CD14-positive monocyte (primary cell): ENCODE measurements at places on chromosomes 7 and 10. TPM values are rescaled to one million over a fixed set of nuclear protein-coding genes. Genes with fewer than 3 reads are reported as not detected.

- DNase-seq = no peak
- H3K27ac ChIP-seq = no peak overlapping the region
- H3K36me3 ChIP-seq = no peaks in the 10 kb centered on the region
- no peaks in the 10 kb centered on the region for H3K4me1 ChIP-seq
- H3K4me3 ChIP-seq = no peak overlapping the region
Observed at GRCh38 chr10:14405076-14406065, 74.6 kb upstream of the FRMD4A start.

GRCh38 chr10:125190946-125191345 is 30.6 kb upstream of the CTBP2 start:
- H3K36me3 ChIP-seq = no peaks in the 10 kb centered on the region
- no peak overlapping the region for H3K4me3 ChIP-seq
- no peak overlapping the region for H3K27ac ChIP-seq
- H3K27me3 ChIP-seq = no peaks in the 10 kb centered on the region
- no peak for DNase-seq
- no peaks in the 10 kb centered on the region for H3K4me1 ChIP-seq

DNA sequence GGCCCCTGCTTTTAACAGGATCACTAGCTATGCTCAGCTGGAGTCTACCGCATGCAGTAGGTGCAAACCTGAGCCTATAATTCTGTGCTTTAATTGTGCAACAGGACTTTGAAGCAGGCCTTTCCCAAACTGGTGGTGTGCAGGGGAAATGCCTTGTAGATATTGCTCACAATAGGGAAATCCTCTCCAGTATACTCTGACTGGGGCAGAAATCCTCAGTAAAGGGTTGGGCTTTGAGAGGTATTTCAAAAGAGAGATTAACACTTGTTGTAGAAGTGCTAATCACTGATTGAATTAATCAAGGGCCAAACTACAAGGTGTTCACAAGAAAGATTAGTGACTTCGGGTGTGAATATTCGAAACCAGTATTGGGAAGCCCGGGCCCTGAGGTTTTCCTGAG is 58.5 kb upstream of the EXOC6 start:
- no peaks in the 10 kb centered on the region for H3K36me3 ChIP-seq
- H3K27me3 ChIP-seq = no peaks in the 10 kb centered on the region
- H3K27ac ChIP-seq = peak overlapping the region; percentile 77
- peaks cover 30% of the 10 kb centered on the region for H3K4me1 ChIP-seq

GRCh38 chr7:100483722-100484672 is at the start of gene NYAP1:
NYAP1 (plus strand) TSS chr7:100483927; CDS start chr7:100485312, 1,385 bp downstream.
- H3K4me3 ChIP-seq = peak within 1 kb of the TSS; percentile 43
- H3K27ac ChIP-seq = no peak within 1 kb of the TSS
- peaks cover 6% of the 10 kb centered on the region for H3K27me3 ChIP-seq
- H3K4me1 ChIP-seq = peaks cover 12% of the 10 kb centered on the region

- DNase-seq = no peak
- no peak overlapping the region for H3K27ac ChIP-seq
- no peaks in the 10 kb centered on the region for H3K4me1 ChIP-seq
- H3K36me3 ChIP-seq = no peaks in the 10 kb centered on the region
- H3K27me3 ChIP-seq = no peaks in the 10 kb centered on the region
- H3K4me3 ChIP-seq = no peak overlapping the region
Observed at GRCh38 chr10:78278058-78278404, 244.4 kb downstream of the RPS24 start.

- DNase-seq = no peak
- no peaks in the 10 kb centered on the region for H3K4me1 ChIP-seq
- no peaks in the 10 kb centered on the region for H3K36me3 ChIP-seq
- no peaks in the 10 kb centered on the region for H3K27me3 ChIP-seq
- H3K4me3 ChIP-seq = no peak overlapping the region
Observed at GRCh38 chr7:38002689-38003088, 82.2 kb downstream of the EPDR1 start.

DNA sequence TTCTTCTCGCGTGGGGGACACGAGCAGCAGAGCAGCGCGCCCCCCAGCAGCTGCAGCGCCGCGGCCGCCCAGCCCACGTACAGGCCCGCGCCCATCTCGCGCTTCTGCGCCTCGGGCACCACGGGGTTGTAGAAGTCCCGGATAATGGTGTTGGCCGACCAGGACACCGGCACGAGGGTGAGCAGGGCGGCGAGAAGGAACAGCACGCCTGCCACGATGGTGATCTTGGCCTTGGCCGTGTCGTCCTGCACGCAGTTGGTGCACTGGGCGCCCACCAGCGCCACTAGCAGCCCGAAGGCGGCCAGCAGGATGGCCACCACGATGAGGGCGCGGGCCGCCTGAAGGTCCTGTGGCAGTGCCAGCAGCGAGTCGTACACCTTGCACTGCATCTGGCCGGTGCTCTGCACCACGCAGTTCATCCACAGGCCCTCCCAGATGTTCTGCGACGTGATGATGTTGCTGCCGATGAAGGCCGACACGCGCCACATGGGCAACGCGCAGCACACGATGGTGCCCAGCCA is 529 bp downstream of the CLDN3 start:
- peaks cover 49% of the 10 kb centered on the region for H3K27me3 ChIP-seq
- DNase-seq = no peak
- H3K4me1 ChIP-seq = peaks cover 7% of the 10 kb centered on the region
- H3K27ac ChIP-seq = no peak overlapping the region
- no peak overlapping the region for H3K4me3 ChIP-seq
- no peaks in the 10 kb centered on the region for H3K36me3 ChIP-seq

GRCh38 chr10:74937266-74937856 is 111.0 kb downstream of the KAT6B start:
- no peak overlapping the region for H3K4me3 ChIP-seq
- H3K36me3 ChIP-seq = no peaks in the 10 kb centered on the region
- no peak for DNase-seq
- no peak overlapping the region for H3K27ac ChIP-seq
- H3K4me1 ChIP-seq = no peaks in the 10 kb centered on the region

GRCh38 chr7:23358152-23358674 is 59.1 kb downstream of the MALSU1 start:
- no peak for DNase-seq
- H3K36me3 ChIP-seq = no peaks in the 10 kb centered on the region
- no peaks in the 10 kb centered on the region for H3K4me1 ChIP-seq
- no peak overlapping the region for H3K27ac ChIP-seq

DNA sequence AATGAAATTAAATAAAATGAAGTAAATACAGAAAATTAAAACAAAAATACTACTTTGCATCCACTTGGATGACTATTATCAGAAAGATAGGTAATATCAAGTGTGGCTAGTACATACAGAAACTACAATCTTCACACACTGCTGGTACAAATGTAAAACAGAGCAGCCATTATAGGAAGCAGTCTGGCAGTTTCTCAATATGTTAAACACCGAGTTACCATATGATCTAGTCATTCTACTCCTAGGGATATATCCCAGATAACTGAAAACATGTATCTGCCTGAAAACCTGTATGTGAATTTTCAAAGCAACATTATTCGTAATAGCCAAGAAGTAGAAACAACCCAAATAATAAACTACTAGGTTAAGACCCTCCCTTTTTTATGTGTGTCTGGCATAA is 33.4 kb downstream of the LARP4B start:
- H3K36me3 ChIP-seq = peaks cover 5% of the 10 kb centered on the region
- no peak overlapping the region for H3K4me3 ChIP-seq
- DNase-seq = no peak
- H3K27ac ChIP-seq = no peak overlapping the region
- no peaks in the 10 kb centered on the region for H3K27me3 ChIP-seq

- H3K27ac ChIP-seq = no peak overlapping the region
- no peaks in the 10 kb centered on the region for H3K4me1 ChIP-seq
- H3K27me3 ChIP-seq = no peaks in the 10 kb centered on the region
Observed at GRCh38 chr10:26911811-26912461, 51.2 kb upstream of the ABI1 start.

DNA sequence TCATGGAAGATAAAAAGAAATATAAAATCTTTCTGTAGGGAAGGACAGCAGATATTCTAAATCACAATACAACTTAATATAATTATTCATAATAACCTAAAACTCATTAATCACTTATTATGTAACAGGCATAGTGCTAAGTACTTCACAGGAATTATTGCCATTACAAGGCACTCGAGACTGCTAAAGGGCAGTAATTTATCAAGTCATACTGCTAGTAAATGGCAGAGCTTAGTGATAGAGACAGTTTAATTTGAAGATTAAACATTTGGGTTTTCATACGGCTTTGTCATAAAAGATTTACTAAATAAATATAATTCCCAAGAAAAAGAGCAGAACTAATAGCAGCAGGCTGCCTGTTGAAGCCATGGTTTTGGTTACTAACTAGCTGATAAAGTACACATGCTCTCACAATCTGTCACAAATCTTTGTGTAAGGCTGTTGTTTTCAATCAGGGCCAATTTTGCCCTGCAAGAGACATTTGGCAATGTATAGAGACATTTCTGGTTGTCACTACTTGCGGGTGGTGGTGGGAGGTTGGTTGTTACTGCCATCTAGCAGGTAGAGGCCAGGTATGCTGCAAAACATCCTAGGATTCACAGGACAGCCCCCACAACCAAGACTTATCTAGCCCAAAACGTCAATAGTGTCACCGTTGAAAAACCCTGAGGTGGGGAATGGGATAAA is 233.3 kb upstream of the CACNA2D1 start:
- no peaks in the 10 kb centered on the region for H3K4me1 ChIP-seq
- no peaks in the 10 kb centered on the region for H3K36me3 ChIP-seq
- no peaks in the 10 kb centered on the region for H3K27me3 ChIP-seq
- no peak overlapping the region for H3K4me3 ChIP-seq

Gene PDAP1
- polyA plus RNA-seq = 16.2 TPM

Gene UBTD1
- polyA plus RNA-seq = 17.2 TPM

Gene REPIN1
- 32.7 TPM for polyA plus RNA-seq

Gene ICA1
- polyA plus RNA-seq = 4.2 TPM

Gene EN2
- polyA plus RNA-seq = not detected

Gene CHST15
- polyA plus RNA-seq = 54.4 TPM

Gene AHR
- 10.9 and 56.6 TPM in 2 replicates for polyA plus RNA-seq
